Foreskin keratinocyte (primary cell): ENCODE measurements at places on chromosomes 7 and 10. TPM values are rescaled to one million over a fixed set of nuclear protein-coding genes. Genes with fewer than 3 reads are reported as not detected.

GRCh38 chr10:102819054-102819453 lies 18.2 kb downstream of the CYP17A1 start:
- no peak for DNase-seq

DNA sequence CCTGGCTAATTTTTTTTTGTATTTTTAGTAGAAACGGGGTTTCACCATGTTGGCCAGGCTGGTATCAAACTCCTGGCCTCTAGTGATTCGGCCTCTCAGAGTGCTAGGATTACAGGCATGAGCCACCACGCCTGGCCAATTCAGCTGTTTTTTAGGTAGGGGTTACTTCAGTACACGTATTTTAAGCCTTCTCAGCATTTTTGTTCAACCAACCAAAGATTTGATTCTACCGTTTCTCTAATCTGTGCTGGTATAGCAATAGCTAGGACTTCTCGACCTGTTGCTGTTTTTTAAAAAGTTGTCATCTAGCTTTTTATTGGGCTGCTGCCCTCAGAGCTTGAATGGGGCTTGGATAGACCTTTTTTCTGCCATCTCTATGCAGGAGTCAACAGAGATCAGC lies 34.9 kb downstream of the PROSER2 start:
- no peak for DNase-seq

GRCh38 chr7:382043-382400 lies 92.1 kb downstream of the FOXL3 start:
- DNase-seq = no peak

DNA sequence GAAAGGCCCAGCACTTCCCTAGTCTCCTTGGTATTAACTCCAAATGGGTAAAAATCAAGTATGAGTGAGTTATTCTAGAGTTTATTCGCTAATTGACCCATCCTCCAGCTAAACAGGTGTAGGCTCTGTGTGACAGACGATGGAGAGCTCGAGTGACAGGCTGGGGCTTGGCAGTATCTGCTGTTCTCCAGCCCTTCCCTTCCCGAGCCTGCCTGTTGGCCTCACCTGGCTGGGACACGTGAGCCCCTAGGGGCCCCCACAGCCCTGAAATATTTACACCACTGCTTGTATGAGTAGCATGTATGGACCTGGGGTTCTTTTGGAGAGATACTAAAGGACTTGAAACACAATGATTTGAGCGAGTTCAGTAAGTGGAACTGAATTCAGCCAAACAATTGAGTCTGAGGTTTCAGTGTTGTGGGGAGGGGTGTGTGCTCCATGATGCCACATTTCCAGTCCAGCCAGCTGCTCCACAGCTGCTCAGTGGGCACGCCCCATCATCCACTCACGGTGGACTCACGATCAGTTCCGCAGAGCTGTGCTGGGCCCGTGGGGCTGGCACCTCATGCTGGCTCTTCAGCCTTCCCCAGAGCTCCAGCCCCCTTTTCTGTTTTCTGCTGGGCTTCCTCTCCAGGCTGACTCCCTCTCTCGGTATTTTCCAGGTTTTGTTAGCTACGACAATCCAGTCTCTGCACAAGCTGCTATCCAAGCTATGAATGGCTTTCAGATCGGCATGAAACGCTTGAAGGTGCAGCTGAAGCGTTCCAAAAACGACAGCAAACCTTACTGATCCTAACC lies 283.0 kb downstream of the USP6NL start:
- DNase-seq = peak; percentile 22

DNA sequence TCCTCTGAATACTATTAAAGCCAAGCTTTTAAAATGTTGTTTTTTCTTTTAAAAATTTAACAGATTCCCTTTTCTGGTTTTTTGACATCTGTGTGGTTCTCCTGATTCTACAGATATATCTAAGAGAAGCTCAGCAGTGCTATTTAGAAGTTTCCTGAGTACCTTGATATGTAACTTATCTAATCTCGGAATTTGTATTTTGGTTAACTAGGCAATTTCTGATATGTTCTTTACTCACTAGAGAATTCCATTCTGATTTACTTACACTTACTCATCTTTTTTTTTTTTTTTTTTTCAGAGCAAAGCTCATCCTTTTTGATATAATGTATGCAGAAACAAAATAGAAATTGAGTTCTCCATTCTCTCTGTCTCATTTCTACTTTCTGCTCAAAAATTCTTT lies 63.8 kb downstream of the PALS2 start:
- DNase-seq = no peak

GRCh38 chr10:48958598-48959190 lies 19.1 kb upstream of the LRRC18 start:
- no peak for DNase-seq

DNA sequence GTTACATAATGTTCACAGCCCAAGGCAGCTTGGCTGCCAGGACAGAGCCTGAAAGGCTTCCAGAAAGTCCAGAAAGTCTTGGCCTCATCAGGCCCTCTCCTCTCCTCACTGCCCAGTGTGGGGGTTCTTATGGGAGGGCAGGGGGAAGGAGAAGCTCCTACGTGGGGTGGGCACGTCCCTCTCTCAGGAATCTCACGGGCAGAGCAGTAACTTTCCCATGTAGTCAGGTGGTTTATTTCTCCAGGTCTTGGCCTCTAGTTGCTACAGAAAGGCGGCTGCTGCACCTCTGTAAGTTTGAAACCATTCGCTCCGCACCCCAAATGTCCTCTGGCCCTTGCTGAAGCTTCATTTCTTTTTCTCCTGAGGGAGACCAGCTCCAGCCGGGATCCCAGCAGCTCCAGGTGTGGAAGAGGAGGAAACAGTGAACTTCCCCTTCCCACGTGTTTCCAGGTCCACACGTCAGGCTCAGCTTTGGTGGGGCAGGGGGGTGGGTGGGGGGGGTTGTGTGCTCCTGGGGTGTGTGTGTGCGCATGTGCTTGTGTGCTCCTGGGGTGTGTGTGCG lies 320.3 kb downstream of the WDR37 start:
- DNase-seq = no peak

DNA sequence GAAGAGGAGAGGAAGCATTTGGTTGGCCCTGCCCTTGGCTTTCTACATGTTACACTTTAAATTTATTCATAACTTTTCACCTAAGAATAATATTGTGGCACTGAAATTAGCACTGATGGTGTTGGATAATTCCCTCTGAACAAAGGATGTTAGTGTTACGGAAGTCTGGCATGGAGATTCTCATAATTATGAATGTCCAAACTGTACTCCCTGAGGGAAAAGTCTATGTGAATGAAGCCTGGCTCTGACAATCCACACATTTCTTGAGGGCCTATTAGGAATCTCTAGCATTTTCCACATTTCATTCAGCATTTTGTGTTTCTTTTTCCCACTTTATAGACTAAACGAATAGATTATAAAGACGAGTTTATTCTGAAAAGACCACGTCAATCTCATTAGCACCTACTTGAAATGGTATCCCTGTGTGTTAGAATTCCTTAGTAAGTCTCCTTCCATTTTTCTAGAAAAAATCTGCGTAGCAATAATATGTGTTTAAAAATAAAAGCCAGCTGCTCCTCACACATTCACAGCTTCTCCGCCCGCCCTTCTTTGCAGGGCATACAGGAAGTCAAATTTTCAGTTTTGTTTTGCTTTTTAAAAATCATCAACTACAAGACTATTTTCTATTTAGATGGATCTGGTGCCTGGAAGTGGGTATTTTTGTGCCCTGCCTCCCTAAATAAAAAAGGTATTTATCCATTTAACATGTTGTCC lies 131.8 kb upstream of the PALS2 start:
- no peak for DNase-seq

GRCh38 chr7:107372298-107372697 lies 97.6 kb upstream of the GPR22 start:
- peak; percentile 19 for DNase-seq

DNA sequence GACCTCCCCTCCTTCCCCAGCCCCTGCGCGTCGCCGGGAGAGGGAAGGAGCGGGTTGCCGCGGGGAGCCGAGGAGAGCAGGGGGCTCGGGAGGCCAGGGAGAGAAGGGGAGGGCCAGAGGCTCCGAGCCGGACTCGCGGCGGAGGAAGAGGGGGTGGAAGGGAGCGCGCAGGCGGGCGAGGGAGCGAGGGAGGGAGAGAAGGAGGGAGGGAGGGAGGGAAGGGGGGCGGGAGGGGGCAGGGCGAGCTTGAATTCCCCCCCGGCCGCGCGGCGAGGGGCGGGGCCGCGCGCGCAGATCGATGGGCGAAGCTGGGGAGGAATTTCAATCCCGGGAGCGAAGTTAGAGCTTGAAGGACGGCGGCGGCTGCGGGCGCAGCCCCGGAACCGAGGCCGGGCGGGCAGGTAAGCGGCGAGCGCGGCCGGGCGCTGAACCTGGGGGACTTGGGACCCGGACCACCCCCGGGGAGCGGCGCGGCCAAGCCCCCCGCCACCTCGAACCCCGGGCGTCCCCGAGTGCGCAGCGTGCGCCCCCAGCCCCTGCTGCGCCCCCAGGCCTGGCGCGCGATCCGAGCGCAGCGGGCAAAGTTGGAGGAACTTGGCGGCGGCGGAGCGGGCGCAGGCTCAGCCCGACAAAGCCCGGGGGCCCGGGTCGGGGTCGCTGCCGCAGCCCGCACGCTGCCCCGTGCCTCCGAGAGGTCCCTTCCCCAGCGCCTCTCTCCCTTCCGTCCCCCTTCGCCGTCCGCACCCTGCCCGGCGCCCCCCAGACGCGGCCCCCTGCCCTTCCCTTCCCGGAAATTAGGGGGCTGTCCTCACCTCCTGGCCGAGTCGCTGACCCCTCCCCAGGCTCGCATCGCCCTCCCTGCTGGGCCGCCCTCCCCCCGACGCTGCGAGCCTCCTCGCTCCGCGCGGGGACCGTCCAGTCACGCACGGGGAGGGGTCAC lies at the start of gene ELFN1:
Gene ELFN1 (plus strand): TSS at position 324 of the 940 bp plus-strand sequence. CDS start 74,320 bp downstream, outside the sequence.
- DNase-seq = no peak

GRCh38 chr10:21803374-21803773 lies 200.2 kb downstream of the DNAJC1 start:
- DNase-seq = no peak

GRCh38 chr10:59433720-59434428 lies 71.5 kb upstream of the FAM13C start:
- DNase-seq = no peak

- DNase-seq = no peak
Observed at GRCh38 chr7:156650042-156650441, 9.5 kb downstream of the RNF32 start.

DNA sequence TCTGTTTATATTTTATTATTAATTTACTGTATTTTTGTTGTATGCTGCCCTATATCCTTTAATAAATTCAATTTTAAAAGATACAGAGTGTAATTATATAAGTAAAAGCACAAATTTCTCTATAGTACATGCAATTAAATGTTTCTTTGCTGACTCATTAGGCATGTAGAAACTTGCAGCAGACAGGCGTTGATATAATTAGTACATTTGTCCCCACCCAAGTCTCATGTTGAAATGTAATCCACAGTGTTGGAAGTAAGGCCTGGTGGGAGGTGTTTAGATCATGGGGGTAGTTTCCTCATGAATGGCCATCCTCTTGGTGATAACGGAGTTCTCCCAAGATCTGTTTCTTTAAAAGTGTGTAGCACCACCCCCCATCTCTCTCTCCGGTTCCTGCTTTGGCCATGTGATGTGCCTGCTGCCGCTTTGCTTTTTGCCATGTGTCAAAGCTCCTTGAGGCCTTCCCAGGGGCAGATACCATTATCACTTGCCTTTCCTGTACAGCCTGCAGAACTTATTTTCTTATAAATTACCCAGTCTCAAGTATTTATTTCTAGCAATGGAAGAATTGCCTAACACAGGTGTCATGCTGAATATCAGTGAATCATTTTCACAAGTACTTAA lies 63.7 kb downstream of the TSPAN12 start:
- DNase-seq = peak; percentile 21

DNA sequence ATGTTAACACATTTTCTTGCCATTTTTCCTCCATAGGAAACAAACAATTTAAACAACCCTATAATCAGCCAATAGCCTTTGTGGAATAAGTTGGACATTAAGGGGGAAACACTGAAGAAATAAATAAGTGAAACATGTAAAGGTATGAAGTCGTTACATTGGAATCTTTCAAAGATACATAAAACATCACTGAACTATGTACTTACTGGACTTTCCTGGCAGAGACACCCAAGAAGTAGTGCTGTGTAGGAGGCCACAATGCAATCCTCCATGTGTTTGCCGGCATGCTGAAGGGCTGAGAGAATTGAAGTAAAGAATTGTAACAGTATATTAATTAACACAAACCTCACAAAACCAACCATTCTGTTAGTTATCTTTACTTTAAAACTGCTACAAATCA lies 76.5 kb upstream of the GRID1 start:
- no peak for DNase-seq

DNA sequence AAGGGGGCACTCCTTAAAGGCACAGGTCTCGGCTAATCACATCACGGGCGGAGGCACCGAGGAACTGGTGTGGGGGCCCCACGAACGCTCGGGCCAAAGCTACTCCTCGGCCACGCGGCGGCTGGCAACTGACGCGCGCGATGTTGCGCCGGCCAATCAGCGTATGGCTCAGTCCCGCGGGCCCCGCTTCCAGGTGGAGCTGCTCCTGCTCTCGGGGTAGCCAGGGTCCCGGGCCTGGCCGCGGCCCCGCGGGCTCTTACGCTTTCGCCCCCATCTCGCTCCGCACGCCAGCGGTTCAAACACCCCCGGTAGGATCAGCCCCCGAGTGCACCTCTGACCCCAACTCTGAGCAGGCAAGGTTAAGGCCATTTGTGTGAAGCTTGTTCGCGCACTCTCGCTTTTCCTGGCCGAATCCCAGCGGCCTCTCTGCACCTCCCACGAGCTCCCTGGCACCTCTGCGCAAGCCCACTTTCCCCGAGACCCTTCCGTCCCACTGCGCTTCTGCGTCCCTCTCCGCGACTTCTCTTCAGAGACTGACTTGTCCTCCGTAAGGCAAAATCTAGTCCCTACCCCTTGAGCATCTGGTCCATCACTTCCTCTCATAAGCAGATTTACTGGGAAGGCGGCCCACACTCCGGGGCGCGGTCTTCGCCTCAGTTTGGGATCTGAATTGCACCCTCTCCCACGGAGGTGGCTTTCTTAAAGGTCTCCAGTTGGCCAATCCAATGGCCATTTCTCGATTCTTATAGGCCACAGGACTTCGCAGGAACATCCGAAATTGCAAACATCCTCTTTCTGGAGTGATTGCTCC lies 200.9 kb upstream of the TBX20 start:
- DNase-seq = no peak

- no peak for DNase-seq
Observed at GRCh38 chr7:70893971-70894715, 237.8 kb upstream of the GALNT17 start.

Gene MACROH2A2
- polyA plus RNA-seq = 35.2 and 35.6 TPM in 2 replicates

Gene HECW1
- polyA plus RNA-seq = 0.10 TPM in 1 of 2 replicates, not detected in the other

Gene CALCR
- not detected in 2 replicates for polyA plus RNA-seq

Gene PHKG1
- 0.19 and 0.38 TPM in 2 replicates for polyA plus RNA-seq

Gene APBB1IP
- not detected in 2 replicates for polyA plus RNA-seq

Gene TMEM140
- 0.04 TPM in 1 of 2 replicates, not detected in the other for polyA plus RNA-seq
